Fibroblast of mammary gland (primary cell): ENCODE measurements at places on chromosomes 16 and 17.

DNA sequence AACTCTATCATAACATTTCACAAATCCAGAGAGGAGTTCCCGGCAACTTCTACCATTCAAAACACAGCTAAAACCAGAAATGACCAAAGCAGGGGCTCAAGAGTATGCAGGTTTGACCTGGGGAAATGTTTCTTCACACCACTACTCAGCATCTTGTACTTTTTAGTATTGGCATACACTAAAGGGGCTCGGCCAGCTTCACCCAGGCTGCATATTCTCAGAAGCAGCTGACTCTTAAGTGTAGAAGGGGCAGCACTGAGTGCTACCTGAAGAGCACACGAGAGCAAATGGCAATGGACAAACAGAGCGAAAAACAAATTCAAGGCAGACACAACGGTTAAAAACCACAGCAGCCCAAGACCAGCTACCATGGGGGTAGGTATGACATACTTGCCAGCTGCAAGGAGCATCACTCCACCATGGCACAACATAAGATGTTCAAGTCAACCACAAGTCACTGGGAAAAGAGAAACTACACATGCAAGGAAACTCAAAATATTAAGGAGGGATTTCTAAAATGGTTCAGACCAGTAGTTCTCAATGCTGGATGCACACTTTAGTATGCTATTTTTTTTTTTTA lies 34.4 kb downstream of the N4BP1 start:
- DNase-seq = no peak

GRCh38 chr17:72496461-72496860 lies 375.6 kb downstream of the SOX9 start:
- DNase-seq = peak; percentile 44

GRCh38 chr17:79899584-79899983 lies 60.3 kb upstream of the CBX4 start:
- DNase-seq = no peak

DNA sequence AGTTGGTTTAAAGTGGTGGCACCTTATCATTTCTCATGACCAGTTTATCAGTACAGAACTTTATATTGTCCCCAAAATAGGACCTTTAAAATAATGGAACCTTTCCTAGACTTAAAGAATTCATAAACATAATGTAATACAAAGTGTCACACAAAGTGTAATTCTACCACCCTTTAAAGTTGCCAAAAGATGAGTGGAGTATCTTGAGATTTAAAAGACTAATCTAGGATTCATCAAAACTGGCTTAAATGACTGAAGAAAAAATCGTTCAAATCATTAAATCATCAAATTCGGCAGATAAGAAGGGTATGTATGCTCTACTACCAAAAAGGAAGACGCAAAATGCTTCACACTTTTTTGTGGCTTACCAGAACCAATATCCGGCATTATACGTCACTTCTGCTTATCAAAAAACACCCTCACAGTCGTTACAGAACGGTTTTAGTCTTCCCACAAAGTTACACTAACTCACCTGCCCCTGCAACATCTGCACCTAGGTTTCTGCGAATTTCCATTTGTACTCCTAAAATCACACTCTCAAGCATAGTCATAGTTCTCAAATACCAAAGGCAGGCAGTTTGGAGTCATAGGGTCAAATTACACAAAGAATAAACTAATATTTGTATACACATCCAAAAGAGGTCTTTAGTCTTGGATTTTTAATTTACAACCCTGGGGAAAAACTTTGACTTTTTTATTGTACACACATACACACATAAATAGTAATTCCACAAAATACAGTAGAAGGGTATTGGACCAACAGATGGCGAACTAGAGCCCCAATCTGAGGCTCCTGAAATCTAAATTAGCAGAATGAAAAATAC lies 1.4 kb upstream of the KANSL1 start:
- peak; percentile 55 for DNase-seq

GRCh38 chr16:57846078-57846697 lies 43.9 kb upstream of the KIFC3 start:
- DNase-seq = no peak

GRCh38 chr17:17849147-17849820 lies 12.5 kb upstream of the SREBF1 start:
- peak; percentile 82 for DNase-seq

DNA sequence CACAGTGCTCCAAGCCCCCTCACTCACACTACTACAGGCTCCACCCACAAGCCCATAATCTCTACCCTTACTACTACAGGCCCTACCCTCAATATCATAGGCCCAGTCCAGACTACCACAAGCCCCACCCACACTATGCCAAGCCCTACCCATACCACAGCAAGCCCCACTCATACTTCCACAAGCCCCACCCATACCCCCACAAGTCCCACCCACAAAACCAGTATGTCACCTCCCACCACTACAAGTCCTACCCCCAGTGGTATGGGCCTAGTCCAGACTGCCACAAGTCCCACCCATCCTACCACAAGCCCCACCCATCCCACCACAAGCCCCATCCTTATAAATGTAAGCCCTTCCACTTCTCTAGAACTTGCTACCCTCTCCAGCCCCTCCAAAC lies 13.8 kb downstream of the RIPOR1 start:
- DNase-seq = peak; percentile 84

- DNase-seq = peak; percentile 41
Measured at GRCh38 chr16:81745704-81746558, 33.2 kb upstream of the PLCG2 start.

- DNase-seq = peak; percentile 92
Measured at GRCh38 chr16:71360378-71360777, 1.9 kb downstream of the CALB2 start.

GRCh38 chr17:44827863-44828262 lies 2.2 kb downstream of the GJC1 start:
- DNase-seq = no peak

GRCh38 chr17:8740486-8740885 lies 4.2 kb downstream of the CCDC42 start:
- no peak for DNase-seq

DNA sequence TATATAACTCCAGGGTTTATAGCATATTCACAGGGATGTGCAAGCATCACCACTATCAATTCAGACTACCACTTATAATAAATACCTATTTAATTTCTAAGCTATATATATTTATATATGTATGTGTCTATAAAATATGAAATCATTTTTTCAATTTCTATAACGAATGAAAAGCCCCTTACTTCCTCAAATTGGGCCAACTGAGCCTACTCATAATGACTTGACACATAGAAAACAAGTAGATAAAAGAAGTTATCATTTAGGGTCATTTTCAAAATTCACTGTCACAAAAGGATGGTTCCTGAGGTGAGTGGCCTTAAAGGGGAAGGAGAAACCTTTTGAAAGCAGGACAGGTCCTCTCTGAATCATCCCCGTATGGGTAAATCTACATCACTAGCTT lies 114.1 kb downstream of the ADCY9 start:
- no peak for DNase-seq

DNA sequence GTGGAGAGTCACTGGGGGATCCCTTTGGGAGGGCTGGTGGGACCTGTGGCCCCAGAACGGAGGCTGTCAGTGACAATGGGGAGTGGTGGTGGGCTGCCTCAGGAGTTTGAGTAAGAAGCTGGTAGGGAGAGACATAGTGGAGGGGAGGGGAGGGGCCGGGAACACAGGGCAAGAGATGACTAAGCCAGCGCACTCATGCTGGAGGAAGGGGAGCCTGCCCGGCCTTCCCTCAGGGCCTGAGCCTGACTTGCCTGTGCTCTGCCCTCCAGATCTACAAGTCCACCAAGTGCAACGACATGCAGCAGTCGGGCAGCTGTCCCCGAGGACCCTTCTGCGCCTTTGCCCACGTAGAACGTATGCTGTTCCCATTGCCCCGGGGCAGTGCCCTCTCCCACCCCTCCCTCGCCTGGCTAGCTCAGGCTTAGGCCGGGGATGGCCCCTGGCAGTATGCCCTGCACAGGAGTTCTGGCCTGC lies 29.3 kb downstream of the UNC13D start:
- peak; percentile 76 for DNase-seq

- DNase-seq = no peak
Measured at GRCh38 chr16:56781528-56781961, 51.6 kb downstream of the NUP93 start.

DNA sequence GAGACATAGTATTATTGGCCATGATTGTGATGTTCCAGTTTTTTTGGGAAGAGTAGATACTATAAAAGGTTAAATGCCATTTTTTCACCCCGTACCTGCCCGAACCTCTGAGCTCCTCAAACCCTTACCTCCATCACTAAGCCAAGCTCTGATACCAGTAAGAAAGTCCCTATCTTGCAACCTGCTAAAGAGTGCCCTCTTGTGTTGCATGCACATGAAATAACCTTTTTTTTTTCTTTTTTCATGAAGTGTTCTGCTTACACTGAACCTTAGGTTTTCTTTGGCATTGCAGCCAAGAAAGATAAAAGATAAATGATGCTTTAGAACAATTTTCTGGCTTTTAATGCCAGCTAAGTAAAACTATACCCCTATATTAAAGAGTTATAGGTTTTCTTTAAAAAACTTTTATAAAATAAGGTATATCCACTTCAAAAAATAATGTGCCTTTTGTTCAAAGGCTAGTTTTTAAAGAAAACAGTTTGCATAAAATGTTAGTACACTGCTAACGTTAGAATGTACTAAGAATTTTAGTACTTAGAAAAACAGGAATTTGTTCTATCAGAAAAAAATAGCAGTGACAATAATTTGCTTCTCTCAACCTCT lies 295.3 kb upstream of the PMFBP1 start:
- DNase-seq = peak; percentile 72

DNA sequence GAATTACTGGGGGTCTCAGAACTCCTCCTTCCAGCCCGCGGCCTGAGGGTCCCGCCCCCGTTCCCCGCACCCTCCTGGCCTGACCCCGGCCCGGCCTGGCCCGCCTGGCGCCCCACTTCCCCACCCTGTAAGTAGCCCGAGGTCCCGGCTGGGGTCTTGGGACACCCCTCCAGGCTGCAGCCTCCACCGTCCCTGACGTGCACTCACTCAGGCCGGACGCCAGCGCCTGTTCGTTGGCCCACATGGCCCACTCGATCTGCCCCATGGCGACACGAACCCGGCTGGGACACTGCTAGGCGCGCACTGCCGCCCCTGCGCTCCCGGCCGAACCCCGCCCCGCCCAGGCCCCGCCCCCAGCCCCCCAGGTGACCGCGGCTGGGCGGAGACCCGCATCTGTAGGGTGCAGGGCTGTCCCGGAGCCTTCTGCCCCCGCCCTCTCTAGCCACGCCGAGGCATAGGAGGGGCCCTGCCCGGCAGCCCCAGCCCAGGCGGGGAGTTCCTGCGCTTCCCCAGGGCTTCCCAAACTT lies at the start of gene CYBA:
Gene CYBA, minus strand, starts transcription at position 305 of the 527 bp plus-strand sequence. Its CDS starts 40 bp downstream, at position 265.
- DNase-seq = peak; percentile 33

DNA sequence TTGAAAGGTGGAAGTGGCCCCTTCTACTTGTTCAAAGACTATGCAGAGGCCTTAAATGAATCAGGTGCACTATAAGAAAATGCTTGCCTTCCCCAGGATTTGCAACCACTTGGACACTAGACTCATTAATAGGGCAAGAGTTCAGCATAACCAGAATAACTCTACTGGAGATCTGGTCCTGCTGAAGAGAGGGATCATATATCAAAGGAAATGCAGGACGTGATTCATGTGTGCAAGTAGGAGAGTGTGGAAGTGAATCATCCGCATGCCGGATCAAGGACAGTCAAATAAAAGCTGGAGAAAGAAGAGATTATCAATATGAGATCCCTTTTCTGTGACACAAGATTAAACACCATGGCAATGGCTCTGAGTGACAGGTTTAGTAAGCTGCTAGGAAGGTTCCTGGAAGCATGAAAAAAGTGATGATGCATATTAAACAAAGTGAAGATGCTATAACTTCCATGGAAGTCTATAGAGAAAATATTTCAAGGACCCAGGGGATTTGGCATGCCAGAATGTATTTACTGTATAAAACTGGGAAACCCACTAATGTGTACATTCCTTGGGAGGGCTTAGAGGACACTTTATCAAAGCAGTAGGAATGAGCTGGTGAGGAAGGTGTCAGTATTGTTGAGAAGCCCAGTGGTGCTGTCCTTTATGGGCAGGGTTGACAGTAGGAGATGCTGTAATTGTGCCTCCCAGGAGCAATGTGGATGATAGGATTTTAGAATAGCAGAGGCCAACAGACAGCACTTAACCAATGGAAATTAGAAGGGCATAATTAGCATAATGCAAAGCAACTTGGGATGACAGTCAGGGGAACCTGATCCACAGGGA lies 133.1 kb downstream of the ABCA8 start:
- peak; percentile 96 for DNase-seq

- DNase-seq = no peak
Measured at GRCh38 chr16:86918637-86919036, 340.3 kb downstream of the FOXL1 start.

GRCh38 chr17:79484600-79485418 lies 126.0 kb downstream of the RBFOX3 start:
- no peak for DNase-seq

DNA sequence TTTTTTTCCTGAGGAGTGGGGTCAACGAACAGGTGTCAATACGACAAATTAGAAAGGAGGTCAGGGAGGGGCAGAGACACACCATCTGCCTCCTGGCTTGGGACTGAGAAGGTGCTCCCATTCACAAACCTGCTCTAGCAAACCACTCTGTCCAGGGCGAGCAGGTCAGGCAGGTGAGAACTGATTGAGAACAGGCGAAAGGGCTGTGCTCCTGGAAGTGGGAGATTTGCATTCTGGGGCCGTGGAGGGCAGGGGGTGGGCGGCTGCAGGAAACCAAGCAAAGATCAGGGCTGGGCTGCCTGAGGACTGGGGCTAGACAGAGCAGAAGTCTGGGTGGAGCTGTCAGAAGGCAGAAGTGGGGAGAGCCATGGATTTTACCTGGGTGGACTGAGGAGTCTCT lies 98.9 kb upstream of the NLRP1 start:
- DNase-seq = no peak

DNA sequence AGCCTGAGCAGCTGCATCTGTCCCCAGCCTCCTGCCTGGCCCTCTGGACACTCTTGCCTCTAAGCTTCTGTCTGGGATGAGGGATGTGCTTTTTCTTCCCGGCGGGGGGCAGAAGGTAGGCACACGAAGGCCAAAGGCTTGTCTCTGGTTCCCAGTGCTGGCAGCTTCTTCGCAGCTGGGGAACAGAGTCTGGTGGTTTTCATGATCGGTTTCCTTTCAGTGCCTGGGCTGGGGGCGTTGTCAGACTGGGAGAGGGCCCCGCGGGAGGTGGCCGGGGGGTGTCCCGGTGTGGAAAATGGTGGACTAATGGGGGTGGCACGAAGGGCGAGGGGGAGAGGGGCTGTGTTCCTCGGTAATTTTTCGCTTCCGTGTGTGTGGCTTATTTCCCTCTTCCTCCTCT lies 988 bp downstream of the RAP1GAP2 start:
- DNase-seq = no peak

DNA sequence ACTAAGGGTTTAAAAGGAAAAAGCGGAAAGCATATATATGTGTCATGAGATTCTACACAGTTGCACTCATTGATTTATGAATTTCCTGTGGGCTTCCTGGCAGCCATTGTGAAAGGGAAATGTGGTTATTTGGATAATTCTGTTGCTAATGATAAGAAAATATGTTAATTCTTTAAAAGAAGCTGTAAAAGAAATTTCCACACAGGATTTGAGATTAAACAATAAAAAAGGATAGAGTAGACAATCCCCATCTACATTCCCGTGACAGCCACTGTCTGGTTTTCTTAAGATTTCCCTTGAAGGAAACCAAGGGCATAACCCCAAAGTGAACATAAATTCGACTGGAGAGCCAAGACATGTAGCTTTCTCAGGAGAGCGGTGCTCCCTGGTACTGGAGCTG lies 397.5 kb downstream of the CPPED1 start:
- no peak for DNase-seq

- DNase-seq = no peak
Measured at GRCh38 chr17:75587675-75588595, at the start of gene MYO15B. Gene MYO15B, plus strand, starts transcription at chr17:75587800. Its CDS starts 258 bp downstream, at chr17:75588058.

GRCh38 chr17:48520631-48521079 lies 10.2 kb downstream of the HOXB1 start:
- no peak for DNase-seq
